ENCODE measurements at places on chromosomes 4 and X. TPM values are rescaled to one million over a fixed set of nuclear protein-coding genes. Genes with fewer than 3 reads are reported as not detected.

EPGN gene
- 1.5 TPM for total RNA-seq

DNA sequence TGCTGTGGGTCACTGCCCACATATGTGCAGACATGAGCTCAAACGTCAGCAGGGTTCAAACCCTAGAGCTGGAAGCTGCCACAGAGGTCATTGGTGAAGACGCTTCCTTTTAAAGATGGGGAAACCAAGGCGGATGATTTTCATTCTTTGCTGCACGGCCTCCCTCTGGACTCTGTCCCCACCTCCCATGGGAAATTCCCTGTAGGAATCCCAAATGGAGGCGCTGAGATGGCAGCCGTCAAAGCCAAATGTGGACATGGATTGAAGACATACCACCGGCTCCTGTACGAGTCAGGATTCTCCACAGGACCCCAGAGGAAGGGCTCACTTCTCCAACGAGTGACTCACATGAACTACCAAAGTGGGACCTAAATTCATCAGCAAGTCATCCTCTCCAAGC is 286.4 kb downstream of the CRLF2 start:
- DNase-seq, result no peak

RAB40AL gene
- 0.84 TPM for total RNA-seq

DNA sequence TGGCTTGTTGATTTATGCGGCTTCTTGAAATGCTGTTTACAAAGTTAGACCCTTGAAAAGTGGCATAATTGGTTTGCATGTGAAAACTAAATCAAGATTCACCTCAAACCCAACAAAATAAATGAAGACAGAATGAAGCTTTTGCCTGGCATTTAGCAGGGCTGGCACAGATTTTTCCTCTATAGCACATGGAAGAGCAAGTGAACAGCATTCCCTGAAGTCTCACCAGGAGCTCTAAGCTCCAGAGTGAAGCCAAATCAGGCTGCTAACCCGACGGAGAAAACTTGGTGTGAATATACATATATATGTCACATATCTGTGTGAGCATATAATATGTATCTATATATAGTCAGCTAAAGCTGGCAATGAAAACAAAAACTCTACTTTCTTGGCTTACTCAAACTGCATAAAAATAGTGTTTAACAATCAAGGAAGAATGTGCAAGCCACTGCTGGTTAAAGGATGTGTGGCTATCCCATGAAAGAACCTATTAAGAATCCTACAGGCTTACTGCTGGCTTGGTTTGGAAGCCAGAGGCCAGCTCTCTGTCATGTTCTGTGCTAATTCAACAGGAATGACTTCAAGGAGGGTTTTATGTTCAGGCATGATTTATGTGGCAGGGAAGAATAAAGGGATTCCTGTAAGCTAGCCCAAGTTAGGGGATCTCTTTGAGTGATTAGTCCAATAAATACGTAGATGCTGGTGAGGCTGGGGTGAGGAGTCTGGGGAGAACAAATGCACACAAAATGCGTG is 69.9 kb downstream of the MFAP3L start:
- DNase-seq, result no peak

GRCh38 chrX:154809939-154810665 is 4.8 kb upstream of the MPP1 start:
- no peak for DNase-seq

Measured in HCT116 (cell line).